K562 (cell line): ENCODE measurements at places on chromosomes 7 and 10.

DNA sequence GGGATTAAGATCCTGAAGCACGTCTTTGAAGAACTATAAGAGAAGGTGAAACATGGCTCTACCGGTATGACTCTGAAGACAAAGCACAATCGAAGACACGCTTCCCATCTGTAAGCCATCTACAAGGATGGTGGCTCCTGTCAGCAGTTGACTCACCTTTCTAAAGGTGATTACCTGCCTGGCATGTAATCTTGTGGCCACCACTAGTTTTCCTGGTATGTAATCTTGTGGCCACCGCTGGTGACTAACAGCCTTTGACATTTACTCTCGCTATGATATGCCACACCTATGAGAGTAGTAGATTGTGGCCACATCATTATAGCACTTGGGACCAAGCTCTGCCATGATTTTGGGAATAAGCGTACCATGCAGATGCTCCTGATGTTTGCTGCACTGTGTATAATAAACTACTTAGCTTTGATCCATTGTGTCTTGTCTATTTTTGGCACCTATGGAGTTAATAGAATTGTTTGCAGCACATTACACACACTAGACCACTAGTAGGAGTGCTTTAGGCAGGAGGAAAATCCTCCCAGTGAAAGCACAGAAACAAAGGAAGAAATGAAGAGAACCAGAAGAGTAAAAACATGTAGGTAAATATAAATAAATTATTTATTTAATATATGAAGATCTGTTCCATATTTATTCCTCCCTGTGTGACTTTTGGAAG, 59.8 kb downstream of the VAX1 start:
- DNase-seq, result no peak

DNA sequence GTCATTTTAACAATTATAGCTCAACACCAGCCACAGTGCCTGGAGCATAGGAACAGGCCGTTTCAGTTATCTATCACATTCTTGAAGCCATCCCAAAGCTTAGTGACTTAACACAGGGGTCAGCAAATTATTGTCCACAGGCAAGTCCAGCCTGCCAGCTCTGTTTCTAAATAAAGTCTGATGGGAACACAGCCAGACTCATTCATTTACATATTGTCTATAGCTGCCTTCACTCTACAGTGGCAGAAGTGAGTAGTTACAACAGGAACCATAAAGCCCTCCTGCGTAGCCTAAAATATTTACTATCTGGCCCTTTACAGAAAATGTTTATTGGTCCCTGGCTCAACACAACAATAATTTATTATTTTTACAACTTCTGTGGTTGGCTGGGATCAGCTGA, 407.5 kb upstream of the AUTS2 start:
- no peak for DNase-seq

DNA sequence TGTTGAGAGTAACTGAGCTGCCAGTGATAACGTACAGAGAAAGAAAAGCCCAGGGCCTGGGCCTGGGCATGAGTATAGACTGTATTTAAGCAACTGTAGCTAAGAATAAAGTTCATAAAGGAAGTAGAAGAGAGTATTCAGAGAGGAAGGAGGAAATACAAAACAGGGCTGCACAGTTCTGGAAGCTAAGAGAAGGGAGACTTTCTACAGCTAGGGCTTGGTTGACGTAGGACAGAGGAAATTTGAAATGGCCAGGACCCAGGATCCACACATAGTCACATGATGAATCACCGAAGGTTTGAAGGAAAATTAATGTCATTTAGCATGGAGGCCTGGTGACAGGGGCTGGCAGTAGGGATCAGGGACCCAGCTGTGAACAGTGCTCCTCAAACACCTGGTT, 66.7 kb downstream of the ARL4A start:
- no peak for DNase-seq

- no peak for DNase-seq
Measured at GRCh38 chr7:133977409-133978274, 149.5 kb upstream of the LRGUK start.

- no peak for DNase-seq
Measured at GRCh38 chr7:148337246-148337965, 253.2 kb upstream of the C7orf33 start.

- DNase-seq, result no peak
Measured at GRCh38 chr7:71497256-71497946, 365.5 kb downstream of the GALNT17 start.

DNA sequence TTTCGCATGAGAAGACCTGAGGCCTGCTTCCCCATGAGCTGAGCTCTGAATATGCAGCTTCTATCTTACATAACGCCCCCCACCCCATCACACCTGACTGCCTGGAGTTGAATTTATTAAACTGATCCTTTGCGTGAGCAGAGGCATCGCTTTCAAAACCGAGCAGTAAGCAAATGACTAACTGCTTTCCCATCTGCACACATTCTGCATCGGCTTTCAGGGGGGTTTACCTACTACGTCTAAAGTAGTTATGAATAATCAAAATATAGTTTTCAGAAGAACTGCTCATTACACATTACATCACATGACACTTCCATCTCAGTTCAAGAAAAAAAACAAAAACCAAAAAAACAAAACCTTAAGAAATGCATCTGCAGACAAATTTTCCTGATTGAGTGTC, 54.7 kb upstream of the EGR2 start:
- no peak for DNase-seq

DNA sequence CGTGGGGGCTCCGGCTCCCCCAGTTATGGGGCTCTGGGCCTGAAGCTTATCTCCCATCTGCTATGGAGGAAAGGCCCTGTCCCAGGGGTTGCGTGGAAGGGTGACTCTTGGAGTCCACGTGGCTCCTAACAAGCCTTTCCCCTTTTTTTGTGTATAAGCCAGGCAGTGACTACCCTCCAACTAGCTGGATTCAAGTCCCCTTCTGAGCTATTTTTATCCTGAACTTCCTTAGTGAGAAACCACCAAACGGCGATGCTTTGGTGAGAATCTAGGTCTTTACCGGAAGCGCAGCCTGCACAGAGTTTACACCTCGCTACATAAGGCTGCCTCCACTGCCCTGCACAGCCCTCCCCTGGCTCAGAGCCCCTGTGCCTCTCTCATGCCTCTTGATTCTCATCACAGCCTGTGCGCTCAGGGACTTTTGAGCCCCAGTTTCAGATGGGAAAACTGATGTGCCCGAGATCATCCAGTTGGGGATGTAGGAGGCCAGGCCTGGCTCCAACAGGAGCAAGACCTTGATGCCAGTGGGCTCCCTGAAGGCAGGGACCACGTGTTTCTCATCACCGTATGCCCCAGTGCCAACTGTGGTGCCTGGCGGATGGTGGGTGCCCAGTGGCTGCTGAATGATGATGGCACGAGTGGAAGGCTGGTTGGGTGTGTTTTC, 102.3 kb upstream of the PPIF start:
- no peak for DNase-seq
